ENCODE measurements at places on chromosomes 5 and 9.

GRCh38 chr5:137221943-137222342 lies 277.2 kb downstream of the SPOCK1 start:
- no peak for DNase-seq

DNA sequence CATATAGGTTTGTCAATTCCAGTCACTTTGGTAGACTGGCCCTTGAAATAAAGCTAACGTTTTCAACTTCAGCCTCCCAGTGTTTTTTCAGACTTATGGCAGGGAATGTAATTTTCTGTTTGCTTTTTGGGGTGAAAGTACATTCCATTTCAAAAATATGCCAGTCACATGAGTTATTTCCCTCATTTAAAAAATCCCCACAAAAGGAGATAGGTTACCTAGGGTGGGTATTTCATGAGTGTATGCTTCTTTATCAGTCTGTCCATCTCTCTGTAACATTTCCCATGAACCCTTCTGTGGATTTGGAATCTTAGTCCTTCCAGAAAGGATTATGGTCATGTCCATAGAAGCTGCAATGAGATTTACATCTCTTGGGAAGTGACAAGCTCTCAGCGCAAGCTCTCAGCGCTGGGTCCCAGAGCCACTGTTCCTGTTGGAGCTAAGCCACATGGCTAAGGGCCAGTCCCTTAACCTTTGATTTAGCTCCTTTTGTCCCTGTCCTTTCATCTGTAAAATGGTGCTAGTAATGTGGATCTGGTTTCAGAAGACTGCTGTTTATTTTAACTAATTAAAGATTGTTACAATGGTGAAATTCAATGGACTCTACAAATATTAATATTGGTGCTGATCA lies 294.9 kb downstream of the NR3C1 start:
- DNase-seq, result no peak

- DNase-seq, result no peak
Observed at GRCh38 chr5:10424124-10424731, 17.5 kb upstream of the ROPN1L start.

GRCh38 chr9:114386361-114386885 lies 1.4 kb downstream of the AKNA start:
- DNase-seq, result no peak

GRCh38 chr5:35313291-35313690 lies 83.0 kb upstream of the PRLR start:
- no peak for DNase-seq

DNA sequence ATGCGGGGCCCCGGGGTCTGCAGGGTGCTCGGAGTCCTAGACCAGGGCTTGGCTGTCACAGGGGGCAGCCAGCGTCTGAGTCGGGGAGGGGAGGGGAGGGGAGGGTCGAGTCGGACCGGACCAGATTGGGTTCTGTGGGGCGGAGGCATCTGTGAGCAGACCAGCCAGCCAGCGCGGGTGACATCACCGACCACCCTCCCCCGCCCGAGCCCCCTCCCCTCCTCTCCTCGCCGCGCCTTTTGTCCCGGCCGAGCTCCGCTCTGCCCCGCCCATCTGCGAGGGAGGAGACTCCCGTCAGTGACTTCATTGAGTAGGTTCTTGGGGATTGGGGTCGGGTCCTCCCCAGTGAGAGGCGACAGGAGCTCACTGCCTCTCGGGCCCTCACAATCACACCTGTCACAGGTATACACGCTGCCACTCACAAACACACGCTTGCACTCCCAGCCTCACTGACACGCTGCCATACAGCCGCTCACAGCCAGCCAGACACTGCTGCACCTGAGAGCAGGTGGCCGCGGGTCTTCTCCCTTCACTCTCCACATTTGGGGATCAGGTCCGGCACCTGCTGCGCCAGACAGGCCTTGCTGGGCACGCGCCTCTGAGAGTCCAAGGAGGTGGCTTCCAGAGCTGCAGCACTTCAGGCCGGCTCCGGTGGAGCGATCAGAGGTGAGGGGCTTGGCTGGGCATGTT lies 546 bp downstream of the DNAJB5 start:
- DNase-seq, result no peak

GRCh38 chr5:6188344-6188743 lies 190.0 kb downstream of the MED10 start:
- no peak for DNase-seq

GRCh38 chr5:176927562-176927961 lies 28.4 kb upstream of the HK3 start:
- no peak for DNase-seq

DNA sequence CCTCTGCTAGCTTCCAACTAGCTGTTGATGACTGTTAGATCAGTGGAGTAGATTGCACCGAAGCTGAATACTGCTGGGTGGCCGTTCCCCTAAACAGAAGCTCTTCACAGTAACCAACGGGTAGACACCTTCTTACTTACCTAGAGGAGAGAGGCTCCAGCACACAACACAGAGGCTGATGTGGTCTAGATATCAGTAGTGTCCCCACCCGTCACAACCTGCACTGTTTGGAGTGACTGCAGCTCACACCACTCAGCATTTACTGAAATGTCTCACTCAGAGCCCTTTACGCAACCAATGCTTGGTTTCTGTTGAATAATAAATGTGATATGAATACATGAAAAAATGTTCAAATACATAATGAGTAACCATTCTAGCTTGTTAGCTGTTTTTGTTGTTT lies 5.3 kb downstream of the TMEM174 start:
- DNase-seq, result no peak

DNA sequence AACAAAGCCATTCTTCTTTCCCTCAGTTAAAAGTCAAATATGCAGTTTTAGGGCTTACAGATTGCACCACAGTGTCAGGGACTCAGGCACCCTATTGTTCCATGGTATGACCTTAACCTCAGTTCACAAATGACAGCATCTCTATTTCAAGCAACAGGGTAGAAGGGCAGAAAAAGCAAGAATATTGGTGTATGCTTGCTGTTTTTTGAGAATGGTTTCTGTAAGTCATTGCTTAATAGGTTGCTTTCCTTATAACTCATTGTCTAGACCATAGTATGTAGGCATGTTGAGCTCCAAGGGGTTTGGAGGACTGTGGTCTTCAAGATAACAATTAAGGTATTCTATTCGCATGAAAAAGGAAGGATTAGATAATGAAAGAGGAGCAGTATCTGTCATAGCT lies 183.5 kb upstream of the EDIL3 start:
- no peak for DNase-seq

GRCh38 chr9:33024126-33024965 lies 727 bp upstream of the DNAJA1 start:
- no peak for DNase-seq

- DNase-seq, result no peak
Observed at GRCh38 chr9:83622939-83623678, at the start of gene IDNK. IDNK (plus strand) TSS chr9:83623143; CDS start chr9:83623172, 29 bp downstream.

DNA sequence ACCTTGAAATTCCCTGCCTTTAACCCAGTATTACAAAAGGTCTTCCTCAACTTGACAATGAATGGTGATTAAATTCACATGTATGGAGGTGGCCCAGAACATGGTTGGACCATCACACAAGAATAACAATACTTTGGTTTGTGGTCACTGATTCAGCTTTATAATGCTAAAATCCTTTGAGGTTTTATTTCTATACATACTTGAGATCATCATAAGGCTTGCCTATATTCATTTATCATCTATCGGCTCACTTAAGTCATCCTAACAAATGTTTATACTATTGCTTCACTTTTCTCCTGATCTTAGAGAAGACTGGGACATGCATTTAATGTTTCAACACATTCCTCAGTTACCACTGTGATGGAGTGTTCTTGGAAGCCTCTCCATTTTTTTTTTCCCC lies 191.3 kb downstream of the DMAC1 start:
- DNase-seq, result no peak

GRCh38 chr9:23820451-23821374 lies 5.3 kb downstream of the ELAVL2 start:
- no peak for DNase-seq

GRCh38 chr5:2890011-2890410 lies 138.5 kb upstream of the IRX2 start:
- no peak for DNase-seq

DNA sequence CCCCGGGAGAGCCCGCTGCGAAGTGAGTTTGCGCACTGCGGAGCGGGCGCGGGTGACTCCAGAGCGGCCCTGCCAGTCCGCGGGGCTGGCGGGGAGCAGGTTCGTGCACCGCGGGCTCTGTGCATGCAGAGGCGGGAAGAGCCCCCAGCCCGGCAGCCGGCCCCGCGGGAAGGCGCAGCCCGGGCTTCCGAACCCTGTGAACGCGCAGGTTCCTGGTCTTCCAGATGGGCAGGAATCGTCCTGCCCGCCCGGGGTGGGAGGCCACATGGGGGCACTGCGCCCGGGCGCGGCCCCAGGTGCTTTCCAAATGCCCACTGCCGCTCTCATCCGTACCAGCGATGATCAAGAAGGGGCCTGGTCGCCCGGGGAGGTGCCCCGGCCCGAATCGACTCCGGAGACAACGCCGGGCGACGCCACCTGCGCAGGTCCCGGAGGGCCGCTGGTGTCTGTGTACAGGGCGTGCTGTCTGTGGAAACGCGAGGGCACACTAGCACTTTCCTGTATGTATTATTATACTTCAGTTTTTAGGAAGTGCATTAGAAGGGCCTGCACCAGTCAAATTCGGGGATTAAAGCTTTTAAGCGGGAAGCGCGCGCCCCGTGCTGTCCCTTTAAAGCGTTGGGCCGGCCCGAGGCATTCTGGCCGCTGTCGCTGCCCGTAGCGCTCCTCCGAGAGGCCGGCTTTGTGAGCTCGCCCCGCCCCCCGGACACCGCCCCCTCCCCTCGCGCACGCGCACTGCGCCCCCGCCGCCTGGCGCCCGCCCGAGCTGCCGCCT lies at the start of gene WDR5:
Gene WDR5 (plus strand): TSS at position 740 of the 775 bp plus-strand sequence. CDS start 3,796 bp downstream, outside the sequence.
- peak; percentile 95 for DNase-seq

DNA sequence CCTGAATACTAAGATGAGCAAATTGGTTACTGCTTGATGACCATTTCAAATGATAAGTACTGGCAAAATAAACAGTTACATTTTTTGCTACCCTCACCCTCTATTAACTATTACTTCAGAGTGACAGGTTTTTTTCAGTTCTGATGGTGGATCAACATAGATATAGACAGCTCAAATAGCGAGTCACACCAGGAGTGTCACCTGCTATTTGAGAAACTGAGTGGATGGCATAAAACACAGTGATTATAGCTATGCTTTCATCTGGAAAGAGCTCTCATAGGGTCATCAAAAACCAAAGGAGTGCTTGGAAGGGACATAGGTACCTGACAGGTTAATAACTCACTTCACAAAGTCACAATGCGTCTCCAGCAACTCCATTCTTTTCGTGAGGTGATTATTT lies 244.5 kb upstream of the C9orf72 start:
- no peak for DNase-seq

- DNase-seq, result no peak
Observed at GRCh38 chr9:2854617-2855016, 10.7 kb upstream of the PUM3 start.

DNA sequence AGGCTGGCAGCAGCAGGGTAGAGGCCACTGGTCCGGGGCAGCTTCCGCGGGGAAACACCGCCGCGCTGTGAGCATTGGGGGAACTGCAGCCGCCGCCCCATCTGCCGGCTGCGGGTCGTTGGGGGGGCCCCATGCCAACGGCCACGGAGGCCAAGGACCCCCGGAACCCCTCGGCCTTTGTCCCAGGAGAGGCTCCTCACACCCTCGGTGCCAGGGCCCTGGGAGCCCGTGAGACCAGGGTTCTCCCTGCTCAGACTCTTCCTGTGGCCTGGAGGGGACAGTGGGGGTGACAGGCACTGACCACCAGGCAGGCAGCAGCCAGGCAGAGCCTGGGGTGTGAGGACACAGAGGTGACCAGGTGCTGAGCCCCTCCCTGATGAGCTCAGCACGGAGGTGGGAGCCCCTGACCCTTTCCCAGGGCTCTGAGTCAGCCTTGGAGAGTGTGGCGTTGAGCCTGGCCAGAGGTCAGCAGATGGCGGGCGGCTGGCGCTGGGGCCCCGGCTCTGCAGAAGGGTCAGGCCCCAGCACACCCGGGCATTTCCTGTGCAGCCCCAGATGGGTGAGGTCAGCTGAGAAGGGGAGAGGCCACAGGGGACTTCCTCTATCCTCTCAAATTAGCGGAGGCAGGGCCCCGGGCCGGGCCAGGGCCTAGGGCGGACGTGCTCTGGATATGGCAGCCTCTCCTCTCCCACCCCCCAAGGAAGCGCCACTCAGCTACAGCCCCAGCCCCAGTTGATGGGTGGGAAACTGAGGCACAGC lies 17.9 kb upstream of the EGFL7 start:
- DNase-seq, result no peak

GRCh38 chr9:120646948-120647347 lies 67.0 kb upstream of the CDK5RAP2 start:
- no peak for DNase-seq

- no peak for DNase-seq
Observed at GRCh38 chr5:62938927-62939326, 360.3 kb downstream of the LRRC70 start.

- no peak for DNase-seq
Observed at GRCh38 chr5:143521141-143521540, 117.7 kb upstream of the NR3C1 start.

- no peak for DNase-seq
Observed at GRCh38 chr5:26031481-26031880, 1006.9 kb downstream of the CDH9 start.

- no peak for DNase-seq
Observed at GRCh38 chr5:32360906-32361305, 48.2 kb upstream of the MTMR12 start.

DNA sequence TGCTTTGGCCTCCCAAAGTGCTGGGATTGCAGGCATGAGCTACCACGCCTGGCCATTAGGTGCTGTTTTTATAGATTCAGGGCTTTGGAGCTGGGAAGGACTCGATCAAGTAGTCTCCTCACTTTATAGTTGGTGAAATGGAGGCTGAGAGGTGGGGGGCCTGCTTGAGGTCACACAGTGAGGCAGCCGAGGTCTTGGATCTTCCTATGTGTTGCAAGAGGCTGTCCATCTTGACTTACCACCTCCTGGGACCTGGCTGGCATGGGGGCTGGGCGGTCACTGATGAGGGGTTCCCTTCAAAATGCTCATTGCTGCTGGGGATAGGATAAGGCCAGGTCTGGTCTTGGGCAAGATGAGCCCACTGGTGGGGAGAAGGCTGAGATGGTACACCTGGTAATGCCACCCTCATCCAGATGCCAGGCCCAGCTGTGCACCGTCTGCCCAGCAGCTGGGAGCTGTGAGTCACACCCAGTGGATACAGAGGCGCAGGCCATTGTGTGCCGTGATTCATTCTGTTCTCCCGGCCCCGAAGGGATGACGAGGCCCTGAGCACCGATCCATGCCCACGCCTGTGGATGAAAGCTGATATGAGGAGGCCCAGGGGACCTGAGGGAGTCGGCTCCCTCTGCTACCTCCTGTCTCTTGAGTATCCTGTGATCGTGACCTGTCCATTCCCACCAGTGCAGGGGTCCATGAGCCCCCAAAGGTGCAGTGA lies 10.5 kb upstream of the NDST1 start:
- DNase-seq, result no peak

- no peak for DNase-seq
Observed at GRCh38 chr5:73666891-73667290, 40.9 kb downstream of the ARHGEF28 start.

- DNase-seq, result no peak
Observed at GRCh38 chr5:68628082-68628814, 412.7 kb downstream of the PIK3R1 start.

GRCh38 chr5:14901462-14902051 lies 30.0 kb upstream of the ANKH start:
- no peak for DNase-seq

- DNase-seq, result no peak
Observed at GRCh38 chr5:62343428-62343827, 37.4 kb downstream of the KIF2A start.

- DNase-seq, result no peak
Observed at GRCh38 chr5:172749881-172750633, 20.9 kb downstream of the DUSP1 start.

- DNase-seq, result no peak
Observed at GRCh38 chr5:169744336-169744735, 107.3 kb downstream of the DOCK2 start.

All from cortex of kidney (tissue), 1 donor.